NCI-H1105 (cell line): ENCODE measurements at places on chromosomes 2 and 18.

DNA sequence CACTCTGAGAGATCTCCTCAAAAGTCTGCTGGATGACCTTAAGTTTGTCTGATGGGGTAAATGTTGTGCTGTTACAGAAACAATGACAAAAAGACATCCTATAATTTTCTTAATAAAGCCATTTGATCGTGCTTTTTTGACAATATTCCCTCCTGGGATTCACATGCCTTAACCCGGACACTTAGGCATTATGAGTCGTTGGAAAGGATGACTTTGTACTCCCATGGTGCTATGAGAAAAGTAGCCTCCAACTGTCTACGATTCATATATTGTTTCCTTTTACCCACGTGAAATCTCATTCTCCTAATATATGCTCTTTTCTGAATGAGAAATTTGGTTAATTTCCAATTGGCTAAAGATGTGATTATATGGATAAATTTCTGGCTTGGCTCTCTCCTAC, 6.1 kb upstream of the MPP4 start:
- no peak for DNase-seq

DNA sequence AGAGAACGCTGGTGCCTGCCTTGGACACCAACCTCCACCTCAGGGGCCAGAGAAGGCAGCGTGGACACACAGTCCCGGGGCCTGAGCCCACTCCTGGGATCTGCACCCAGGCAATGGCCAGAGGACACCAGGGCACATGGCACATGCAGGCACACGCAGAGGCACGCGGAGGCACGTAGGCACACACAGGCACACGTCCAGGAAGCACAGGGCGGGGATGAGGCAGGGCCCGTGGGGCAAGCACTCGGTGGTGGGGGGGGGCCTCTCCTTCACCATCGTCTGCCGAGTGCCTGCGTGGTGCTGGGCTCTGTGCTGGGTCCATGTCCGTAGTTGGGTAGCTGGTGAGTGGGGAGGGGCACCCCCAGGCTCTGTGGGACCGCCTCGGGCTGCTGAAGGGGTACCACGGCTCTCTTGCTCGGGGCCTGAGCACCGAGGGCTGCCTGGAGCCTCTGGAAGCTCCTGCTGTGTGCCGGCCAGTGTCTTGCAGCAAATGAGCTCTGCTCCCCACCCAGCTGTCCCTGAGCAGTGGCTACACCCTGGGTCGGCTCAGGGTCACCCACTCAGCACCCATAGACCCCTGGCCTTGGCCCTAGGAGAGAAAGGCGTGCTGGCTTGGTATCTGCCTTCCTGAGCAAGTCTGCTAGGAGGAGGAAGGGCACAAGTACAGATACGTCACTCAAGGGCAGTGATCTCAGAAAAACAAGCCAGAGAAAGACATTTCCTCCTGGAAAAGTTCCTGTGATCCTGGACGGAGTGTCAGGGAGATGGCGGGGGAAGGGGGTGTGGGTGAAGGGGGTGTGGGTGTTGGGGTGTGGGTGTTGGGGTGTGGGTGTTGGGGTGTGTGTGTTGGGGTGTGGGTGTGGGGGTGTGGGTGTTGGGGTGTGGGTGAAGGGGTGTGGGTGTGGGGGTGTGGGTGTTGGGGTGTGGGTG, 26.4 kb downstream of the RTP5 start:
- no peak for DNase-seq

GRCh38 chr2:69055688-69056470, 42.9 kb downstream of the ANTXR1 start:
- no peak for DNase-seq

DNA sequence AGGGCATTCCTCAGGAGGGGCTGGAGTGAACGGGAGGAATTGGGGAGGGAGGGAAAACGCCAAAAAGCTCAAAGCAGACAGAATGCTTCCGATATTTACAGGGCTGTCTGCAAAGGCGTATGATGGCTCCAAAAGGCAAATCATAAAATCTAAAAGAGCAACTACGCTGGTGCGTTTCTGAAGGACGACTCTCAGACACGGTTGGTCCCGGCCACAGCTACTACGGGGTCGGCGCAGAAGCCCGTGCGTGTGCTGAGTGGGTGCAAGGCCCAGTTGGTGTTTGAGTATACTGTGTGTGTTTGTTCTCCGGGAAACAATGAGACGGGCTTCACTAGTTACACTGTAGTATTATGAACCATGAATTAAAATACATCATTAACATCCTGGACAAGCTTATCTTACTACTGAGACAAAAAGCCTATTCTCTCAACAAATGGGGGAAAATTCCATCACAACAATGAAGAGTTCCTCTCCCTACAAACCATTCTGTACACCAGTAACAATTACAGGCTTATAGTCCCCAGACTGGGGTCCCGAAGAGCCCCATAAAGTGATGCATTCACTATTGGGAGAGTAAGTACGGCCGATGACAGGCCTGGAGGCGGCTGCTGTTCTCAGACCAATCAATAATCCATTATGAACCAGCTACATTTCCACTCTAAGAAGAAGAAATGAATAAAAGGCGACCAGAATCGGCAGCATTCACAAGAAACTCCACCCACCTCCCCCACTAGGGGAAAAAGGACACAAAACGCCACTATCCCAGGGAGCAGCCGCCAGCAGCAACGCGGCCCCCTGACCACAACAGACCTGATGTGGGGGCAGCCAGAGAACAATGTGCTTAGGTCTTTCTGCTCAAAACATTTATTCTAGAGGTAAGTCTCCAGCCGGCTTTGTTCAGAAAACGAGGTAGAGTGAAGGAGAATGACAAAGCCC, 43.4 kb downstream of the ZNF516 start:
- DNase-seq: no peak

DNA sequence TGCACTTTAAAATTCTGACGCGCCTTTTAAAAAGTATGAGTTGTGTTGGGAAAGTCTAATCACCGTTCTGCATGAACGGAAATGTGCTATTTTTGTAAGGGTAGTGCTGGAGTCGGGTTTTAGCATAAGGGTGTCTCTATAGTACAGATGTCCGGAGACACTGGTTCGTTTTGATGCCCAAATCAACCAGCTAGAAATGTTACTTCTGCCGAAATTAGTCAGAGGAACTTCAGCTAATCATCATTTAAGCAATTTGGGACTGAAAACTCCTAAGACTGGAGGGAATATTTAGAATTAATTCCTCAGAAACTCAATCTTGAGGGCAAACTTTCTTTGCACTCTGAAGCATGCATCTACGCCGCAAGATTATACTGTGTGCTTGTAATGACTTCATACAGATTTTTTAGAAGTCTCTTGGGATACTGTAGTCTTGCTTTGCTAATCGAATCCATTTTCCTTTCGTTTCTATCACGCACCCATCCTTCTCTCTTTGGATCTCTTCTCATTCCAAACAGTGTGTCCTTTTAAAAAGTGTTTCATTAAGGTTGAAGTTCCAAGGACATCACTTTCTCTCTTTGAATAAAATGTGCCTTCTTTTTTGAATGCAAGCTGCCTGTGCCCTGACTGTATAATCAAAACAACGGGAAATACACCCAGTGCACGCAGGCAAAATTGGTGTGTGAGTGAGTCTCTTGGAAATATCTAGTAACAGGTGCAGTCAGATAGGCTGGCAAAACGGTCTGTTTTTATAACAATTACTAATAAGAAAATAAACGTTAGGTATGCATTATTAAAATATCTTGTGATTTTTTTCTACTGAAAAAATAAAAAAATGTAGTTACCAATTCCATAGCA, 270.9 kb upstream of the TCF4 start:
- no peak for DNase-seq
